ENCODE measurements at places on chromosomes 13 and 19.

DNA sequence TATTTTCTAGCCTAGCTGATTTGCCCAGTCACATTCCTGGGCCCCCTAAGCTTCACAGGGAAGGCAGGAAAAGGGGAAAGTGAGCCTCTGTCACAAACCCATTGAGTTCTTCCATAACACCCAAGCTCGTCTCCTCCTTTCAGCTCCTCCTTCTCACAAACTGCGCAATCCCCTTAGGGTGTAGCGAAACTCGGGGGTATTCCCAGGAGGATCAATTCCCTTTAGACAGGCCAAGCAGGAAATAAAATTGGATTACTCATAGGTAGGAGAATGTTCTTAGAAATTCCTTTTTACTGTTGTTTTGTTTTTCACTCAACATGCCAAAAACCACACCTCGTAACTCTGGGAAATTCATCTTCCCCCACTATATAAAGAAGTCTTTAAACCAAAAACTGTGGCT, 139.3 kb downstream of the IRS2 start:
- no peak for DNase-seq

DNA sequence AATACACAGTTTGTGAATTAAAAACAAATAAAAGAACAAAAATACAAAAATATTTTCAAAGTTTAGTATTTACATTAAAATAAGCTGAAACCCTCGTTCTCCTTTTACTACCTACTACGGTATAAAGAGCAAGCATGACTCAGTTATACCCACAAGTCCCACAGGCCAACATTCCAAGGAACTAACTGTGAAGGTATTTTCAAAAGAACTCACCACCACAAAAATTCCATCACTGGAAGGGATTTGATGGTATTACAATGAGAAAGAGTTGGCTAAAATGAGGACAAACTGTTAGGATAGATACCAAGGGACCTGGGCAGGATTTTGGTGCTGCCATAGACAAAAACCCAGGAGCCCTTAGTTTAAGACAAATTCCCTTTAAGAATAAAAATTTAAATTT, 122.7 kb downstream of the TBC1D4 start:
- DNase-seq, result no peak

GRCh38 chr13:26784704-26785639, 24.4 kb upstream of the GPR12 start:
- no peak for DNase-seq

DNA sequence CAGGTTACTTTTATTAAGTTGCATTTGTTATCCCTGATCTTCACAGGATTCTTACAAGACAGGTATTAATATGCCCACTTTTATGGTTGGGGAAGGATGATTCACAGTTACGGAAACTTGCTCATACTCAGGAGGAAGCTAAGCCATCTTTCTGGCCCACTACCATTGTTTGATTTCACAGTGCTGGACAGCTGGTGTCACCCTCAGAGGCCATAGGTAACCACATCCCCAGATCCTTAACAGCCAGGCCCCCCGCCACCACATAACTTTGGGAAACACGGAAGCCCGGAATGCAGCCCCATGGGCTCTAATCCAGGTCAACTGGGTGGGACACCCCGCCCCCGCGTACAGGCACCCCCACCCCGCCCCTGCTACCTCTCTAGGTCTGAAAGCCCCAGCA, 119.7 kb downstream of the IRS2 start:
- DNase-seq, result no peak

DNA sequence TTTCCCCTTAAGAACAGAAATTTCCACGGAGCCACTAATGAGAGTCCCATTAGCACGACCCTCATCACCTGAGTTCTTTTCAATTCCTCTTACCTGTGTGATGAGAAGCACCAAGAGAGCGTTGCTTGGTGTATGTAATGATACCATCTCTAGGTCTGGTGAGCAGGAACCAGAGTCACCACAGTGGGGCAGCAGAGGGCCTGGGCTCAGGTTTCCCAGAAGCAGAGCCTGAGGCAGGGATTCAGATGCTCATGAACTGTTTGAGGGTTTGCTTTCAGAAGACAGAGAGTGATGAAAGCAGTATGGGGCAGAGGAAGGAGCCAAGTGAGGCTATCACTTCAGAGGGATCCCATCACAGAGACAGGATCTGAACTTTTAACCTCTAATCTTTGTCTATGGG, 3.1 kb upstream of the PTPRH start:
- no peak for DNase-seq

- DNase-seq, result no peak
Measured at GRCh38 chr19:21835429-21835809, 563 bp downstream of the ZNF43 start.

- DNase-seq, result no peak
Measured at GRCh38 chr13:71148396-71148795, 718.6 kb downstream of the DACH1 start.

DNA sequence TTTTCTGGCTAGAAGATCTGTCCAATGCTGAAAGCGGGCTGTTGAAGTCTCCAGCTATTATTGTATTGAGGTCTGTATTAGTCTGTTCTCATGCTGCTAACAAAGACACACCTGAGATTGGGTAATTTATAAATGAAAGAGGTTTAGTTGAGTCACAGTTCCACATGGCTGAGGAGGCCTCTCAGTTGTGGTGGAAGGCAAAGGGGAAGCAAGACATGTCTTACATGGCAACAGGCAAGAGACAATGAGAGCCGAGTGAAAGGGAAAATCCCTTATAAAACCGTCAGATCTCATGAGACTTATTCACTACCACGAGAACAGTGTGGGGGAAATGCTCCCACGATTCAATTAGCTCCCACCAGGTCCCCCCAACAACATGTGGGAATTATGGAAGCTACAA, 980.4 kb downstream of the SLITRK5 start:
- no peak for DNase-seq

GRCh38 chr19:48959341-48960239, 4.9 kb downstream of the BAX start:
- DNase-seq, result no peak

DNA sequence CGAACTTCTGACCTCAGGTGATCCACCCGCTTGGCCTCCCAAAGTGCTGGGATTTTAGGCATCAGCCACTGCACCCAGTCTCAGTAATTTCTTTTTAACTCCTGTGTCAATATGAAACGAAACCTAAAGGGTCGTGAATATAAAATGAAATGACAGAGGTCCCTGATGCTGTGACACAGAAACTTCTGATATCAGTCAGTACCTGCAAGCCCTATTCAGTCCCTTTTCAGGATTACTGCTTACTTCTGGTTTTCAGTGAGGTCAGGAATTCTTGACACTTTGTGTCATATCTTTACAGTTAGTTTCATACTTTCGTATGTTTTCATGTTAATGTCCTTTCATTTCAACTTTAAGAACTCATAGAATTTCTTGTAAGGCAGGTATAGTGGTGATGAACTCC, 58.7 kb downstream of the RNF17 start:
- DNase-seq, result no peak

DNA sequence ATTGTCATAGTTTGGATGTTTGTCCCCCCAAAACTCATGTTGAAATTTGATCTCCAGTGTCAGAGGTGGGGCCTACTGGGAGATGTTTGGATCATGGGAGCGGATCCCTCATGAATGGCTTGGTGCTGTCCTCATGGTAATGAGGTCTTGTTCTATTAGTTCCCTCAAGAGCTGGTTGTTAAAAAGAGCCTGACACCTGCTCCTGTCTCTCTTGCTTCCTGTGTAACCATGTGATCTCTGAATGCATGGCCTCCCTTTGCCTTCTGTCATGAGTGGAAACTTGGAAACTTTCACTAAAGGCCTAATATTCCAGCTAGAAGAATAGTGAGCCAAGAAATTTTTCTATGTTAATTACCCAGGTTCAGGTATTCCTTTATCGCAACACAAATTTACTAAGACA, 311.4 kb upstream of the ATXN8OS start:
- DNase-seq, result no peak

DNA sequence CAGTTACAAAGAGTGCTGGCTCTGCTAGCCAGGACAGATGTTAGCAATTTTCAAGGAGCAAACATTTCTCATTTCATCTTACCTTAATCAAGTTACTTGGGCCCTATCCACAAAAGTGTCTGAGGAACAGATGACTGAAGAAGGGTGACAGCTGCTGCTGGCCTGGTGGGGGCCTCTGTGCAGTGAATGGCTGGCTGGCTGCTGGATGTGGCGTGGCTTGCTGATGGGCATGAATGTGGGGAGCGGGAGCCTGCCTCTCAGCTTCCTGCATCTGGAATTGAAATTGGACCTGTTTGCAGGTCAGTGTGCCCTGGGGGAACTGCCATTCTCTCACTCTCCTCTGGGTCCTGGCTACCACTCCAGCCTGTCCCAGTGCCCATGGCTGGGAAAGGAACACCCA, 94.7 kb downstream of the RGCC start:
- DNase-seq, result no peak

DNA sequence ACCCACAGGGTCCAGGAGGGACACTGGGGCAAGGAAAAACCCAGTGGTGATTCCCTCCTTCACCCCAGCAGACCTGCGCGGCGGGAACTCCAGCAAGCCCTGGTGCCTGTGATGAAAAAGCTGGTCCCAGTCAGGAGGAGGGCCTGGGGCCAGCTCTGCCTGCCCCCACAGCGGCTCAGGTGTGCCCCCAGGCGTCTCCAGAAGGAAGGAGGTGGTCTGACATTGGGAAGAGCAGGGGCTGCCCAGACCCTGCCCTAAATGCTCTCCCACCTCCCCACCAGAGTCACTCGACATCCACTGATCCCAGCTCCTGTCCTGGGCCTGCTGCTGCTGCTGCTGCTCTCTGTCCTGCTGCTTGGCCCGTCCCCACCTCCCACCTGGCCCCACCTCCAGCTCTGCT, 6.2 kb downstream of the PTH2 start:
- no peak for DNase-seq

GRCh38 chr19:2974342-2975041, 2.9 kb upstream of the TLE6 start:
- no peak for DNase-seq

GRCh38 chr13:99199541-99200431, 868 bp upstream of the UBAC2 start:
- no peak for DNase-seq

GRCh38 chr13:90763476-90764150, 583.9 kb upstream of the MIR17HG start:
- no peak for DNase-seq

GRCh38 chr19:54133312-54133956, 4.1 kb upstream of the CNOT3 start:
- no peak for DNase-seq

DNA sequence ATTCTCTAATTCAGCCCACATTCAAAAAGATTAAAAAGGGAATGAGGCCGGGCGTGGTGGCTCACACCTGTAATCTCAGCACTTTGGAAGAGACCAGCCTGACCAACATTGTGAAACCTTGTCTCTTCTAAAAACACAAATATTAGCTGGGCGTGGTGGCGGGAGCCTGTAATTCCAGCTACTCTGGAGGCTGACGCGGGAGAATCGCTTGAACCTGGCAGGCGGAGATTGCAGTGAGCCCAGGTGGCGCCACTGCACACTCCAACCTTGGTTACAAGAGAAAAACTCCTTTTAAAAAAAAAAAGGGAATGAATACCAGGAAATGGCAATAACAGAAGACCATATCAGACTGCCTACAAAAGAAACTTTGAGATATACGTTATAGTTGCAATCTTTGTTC, 1244.5 kb downstream of the PCDH9 start:
- DNase-seq, result no peak

DNA sequence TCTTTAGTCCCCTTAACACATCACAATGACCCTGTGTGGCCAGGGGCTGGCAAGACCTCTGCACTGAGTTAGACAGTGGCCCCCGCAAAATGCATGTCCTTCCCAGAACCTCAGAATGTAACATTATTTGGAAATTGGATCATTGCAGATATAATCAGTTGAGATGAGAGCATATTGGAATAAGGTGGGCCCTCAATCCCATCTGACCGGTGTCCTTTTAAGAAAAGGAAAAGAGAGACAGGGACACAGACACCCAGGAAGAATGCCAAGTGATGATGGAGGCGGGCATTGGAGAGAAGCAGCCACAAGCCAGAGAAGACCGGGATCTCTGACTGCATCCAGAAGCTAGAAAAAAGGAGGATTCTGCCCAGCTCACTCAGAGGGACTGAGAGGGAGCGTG, 1.8 kb downstream of the FAM187B start:
- no peak for DNase-seq

DNA sequence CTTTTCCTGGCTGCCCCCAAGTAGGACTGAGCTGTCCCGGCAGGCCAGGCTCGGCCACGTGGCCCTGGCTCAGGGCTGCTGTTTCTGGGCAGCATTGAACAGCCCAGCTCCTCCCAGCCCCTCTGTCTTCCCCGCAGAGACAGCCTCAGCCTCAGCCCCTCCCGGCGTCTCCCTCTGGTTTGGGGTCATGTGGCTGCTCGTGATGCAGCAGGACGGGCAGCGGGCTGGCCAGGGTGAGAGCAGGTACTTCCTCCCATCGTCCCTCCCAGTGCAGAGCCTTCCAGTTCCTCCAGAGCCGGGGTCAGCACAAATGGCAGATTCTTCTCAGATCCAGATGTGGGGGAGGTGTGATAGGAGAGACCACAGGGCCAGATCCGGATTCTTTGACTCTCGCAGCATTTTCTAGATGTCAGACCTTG, 114.6 kb downstream of the KDM4B start:
- DNase-seq, result no peak

GRCh38 chr19:46202426-46202825, 27.1 kb upstream of the IGFL1 start:
- no peak for DNase-seq

- DNase-seq, result no peak
Measured at GRCh38 chr19:29658221-29658991, 6.9 kb upstream of the PLEKHF1 start.

DNA sequence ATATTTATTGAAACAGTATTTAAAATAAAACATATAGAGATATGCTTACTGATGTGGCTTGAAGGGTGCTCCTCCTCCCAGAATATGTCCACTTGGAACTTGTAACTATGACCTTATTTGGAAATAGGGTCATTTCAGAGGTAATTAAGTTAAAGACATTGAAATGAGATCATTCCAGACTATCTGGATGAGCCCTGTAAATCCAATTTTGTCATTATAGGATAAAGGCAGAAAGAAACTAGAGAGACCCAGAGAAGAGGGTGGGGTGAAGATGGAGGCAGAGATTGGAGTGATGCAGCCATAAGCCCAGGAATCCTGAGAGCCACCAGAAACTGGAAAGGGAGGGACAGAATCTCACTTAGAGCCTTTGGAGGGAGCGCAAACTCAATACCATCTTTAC, 243.2 kb downstream of the OXGR1 start:
- DNase-seq, result no peak

- DNase-seq, result no peak
Measured at GRCh38 chr13:26228096-26228495, 6.0 kb upstream of the RNF6 start.

DNA sequence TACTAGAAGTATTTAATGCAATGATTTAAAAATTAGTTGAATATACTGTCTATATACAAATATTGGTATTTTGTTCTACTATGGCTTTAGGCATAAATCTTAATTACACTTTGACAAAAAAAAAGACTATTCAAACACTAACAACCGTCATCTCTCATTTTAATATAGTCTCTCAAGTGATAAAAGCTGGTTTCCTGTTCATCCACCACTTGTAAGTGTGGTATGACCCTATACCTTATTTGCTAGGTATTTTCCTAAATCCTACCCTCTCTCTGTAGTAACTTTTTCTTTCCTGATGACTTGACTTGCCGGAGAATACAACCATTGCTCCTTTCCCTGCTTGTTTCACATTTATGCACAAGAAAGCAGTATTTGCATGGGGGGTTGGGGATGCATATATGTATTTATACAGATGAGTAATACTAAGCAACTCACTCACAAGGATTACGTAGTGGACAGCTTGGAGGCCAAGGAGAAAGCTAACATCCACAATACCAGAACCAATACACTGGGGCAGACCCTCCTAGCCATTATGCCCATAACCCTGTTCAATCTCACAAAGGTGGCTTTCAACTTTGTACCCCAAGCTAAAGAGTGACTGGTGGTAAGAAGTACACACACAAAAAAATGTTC, 12.7 kb upstream of the EFNB2 start:
- no peak for DNase-seq

- DNase-seq, result no peak
Measured at GRCh38 chr19:43318796-43319314, 34.6 kb upstream of the CD177 start.
